ENCODE measurements at places on chromosomes 2 and 18.

DNA sequence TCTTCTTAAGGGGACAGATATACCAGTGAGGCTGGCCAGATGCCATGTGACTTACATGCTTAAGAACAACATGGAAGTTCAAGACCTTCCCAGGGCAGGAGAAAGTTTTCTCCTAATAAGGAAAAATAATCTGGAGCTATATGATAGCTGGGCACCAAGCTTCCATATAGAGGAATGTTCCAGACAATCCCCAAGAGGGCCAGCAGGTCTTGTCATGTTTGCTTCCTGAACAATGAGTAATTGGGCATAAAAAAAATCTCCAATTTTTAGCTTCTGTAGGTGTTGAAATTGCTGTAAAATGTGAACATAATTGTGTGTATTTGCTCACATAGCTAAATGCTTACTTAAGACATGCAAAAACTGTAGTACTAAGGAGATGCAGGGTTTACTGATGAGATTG, 809.5 kb upstream of the PIK3C3 start:
- DNase-seq: no peak

DNA sequence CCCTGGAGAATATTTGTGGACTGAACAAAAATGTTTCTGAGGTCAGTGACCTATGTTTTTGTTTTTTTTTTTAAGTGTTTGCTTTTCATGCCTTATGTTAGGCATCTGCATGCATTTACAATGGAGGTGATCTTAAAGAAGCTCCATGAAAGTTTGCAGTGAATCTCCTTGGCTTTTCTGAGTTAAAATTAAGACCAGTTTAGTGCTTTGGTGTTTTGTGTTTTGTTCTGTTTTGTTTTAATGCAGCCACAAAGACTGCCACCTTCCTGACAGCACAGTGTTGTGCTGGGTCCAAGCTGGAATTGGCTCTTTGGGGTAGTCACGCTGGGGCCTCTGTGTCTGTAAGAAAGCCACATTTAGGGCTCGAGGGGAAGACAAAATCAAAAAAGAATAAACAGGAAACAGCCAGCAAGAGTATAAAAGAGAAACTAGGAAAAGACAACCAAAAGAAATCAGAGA, 396.2 kb downstream of the ARHGAP15 start:
- DNase-seq: no peak

- no peak for DNase-seq
Observed at GRCh38 chr2:23568626-23569190, 183.7 kb downstream of the KLHL29 start.

DNA sequence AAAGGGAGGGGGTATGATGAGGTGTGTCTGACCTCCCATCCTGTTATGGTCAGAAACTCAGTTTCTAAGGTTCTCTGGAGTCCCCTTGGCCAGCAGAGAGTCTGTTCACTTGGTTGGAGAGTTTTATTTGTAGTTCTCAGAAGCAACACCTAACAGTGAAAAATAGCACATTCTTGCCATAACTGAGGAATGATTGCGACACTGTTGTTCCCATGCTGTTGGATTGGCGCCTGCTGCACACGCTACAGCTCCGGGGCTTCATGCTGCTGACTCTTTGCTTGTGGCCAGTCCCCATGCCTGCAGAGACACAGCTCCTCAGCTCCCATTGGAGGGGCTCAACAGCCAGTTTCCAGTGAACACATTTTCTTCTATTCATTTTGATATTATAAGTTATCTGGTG, 42.1 kb downstream of the TPGS2 start:
- no peak for DNase-seq

DNA sequence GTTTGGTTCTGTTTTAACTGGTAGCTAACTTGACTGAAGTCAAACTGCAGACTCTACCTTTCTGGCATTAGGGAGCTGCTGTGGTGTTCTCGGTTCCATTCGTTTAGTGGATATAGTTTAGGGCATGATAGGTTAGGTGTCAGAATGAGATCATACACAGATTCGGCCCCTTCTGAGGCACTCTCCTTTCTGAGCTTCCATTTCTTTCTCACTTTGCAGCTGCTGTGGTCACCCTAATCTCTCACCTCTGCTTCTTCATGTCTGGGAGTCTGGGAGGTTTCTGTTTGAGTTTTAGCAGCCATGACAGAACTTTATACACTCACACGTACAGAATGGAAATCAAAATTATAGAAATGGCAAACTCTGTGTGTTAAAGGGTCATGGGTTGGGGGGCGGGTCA, 122.8 kb downstream of the ATP9B start:
- no peak for DNase-seq

DNA sequence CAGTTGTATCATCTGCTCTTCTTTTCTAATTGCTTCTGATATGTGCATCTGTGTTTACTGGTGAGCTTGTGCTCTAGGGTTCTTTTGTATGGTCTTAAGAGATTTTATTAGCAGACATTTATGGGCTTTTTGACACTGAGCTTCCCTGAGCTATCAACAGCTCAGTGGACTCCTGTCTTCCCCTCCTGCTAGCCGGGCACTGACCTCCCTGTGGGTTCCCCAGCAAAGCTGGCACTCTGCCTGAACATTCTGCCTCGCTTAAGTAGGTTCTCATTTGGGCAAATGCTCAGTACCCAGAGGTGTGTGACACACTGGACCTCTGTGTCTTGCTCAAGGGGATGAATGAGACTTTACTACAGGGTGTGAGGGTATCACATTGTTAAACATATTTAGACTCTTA, 15.8 kb downstream of the TRAF3IP1 start:
- DNase-seq: no peak

- DNase-seq: no peak
Observed at GRCh38 chr2:108575132-108575966, 41.1 kb downstream of the LIMS1 start.

- no peak for DNase-seq
Observed at GRCh38 chr2:237198164-237198855, 112.6 kb downstream of the COPS8 start.

DNA sequence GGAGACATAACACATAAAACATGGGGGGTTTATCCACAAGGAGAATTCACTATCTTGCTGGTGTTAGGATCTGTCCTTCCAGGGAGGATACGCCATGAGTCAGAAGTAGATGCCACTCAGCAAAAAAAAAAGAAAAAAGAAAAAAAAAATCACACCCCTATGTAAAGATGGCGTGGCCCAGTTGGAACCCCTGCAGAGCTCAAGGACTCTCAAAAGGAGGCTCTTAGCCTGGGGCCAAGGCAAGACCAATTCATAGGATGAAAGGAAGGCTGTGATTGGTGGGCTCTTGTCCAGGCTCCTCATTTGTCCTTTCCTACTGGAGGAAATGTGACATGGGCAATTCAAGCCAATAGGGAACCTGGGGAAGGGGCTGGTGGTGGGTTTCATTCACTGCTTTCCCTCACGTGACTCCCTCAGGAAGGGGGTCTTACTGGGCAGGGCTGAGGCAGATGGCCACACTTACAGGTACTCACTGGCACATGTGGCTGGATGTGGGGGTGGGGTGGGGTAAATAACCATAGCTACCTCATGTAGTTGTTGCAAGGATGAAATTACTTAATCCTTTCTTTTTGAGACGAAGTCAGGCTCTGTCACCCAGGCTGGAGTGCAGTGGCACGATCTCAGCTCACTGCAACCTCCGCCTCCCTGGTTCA, 38.7 kb upstream of the HAAO start:
- no peak for DNase-seq

DNA sequence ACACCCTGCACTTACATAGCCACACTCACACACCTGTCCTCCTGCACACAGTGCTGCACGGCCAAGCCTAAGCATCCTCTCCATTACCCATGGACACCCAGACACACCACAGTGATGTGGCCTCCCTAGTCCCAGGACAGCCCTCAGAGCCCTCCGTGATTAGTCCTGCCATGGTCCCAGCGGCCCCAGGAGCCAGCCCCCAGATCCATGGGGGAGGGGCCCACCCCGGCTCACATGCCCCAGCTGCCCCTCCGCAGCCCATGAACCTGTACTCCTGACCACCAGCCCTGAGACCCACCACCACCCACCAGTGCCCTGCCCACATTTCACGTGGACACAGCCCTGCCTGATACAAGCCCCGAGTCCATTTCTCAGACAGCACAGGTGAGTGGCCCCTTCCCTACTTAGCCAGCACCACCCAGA, 8.1 kb upstream of the DUSP2 start:
- no peak for DNase-seq

- no peak for DNase-seq
Observed at GRCh38 chr2:88697370-88698026, 6.0 kb downstream of the RPIA start.

DNA sequence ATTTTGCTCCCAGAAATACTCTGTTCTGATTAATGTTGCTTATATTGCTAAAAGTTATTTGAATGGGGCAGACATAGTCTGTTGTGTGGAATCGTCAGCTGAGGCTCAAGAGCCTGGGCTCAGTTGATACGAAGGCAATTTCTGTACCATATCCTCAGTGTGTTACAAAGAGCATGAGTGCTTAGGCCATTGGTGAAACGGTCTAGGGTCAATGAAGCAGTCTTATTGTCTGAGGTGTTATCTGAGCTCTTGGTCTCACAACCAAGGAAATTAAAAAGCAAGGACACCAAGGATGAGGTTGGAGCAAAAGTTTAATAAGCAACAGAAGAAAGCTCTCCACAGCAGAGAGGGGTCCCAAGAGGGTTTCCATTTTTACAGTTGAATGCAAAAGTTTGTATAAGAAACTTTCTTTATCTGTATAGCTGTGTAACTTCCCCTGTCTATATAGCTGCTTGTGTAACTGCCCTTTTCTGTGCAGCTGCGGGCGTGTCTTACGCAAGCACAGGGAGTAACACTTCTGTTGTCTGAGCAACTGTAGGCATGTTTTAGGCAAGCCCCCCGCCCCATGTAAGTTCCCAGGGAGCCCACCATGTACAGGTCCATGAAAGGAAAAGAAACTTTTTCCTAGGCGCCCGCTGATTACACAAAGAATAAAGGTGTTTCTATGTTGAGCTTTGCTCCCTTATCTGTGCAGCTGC, 40.6 kb upstream of the DSC1 start:
- no peak for DNase-seq

- DNase-seq: no peak
Observed at GRCh38 chr18:43949291-43949690, 672.0 kb upstream of the SYT4 start.

GRCh38 chr2:61910603-61911002, 5.1 kb downstream of the COMMD1 start:
- DNase-seq: no peak

DNA sequence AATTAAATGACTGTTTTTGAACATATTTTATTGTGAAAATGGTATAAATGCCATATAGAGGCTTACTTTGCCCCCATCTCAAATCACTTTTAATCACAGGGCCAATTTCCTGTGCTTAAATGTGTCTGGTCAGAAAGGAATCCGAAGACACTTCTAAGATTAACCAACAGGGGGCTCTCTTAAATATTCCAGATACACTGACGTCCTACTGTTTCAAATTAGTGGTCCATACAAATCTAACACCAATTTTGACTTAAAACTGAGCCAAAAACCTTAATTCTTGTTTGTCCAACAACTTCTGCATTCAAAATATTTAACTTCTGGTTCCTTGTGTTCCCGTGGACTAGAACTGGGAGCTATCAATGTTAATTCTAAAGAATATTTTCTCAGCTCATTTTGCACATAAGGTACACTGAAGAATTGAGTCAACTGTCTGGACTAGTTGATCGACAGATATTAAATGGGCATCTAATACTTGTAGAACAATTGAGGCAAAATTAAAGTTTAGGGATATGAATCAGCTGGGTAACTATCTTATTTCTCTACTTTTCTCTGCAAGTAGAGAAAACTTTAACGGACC, 557.5 kb downstream of the ARHGAP15 start:
- DNase-seq: no peak

- no peak for DNase-seq
Observed at GRCh38 chr2:146004462-146004861, 1484.5 kb upstream of the ZEB2 start.

GRCh38 chr18:46341986-46342525, 237.9 kb downstream of the HAUS1 start:
- no peak for DNase-seq

DNA sequence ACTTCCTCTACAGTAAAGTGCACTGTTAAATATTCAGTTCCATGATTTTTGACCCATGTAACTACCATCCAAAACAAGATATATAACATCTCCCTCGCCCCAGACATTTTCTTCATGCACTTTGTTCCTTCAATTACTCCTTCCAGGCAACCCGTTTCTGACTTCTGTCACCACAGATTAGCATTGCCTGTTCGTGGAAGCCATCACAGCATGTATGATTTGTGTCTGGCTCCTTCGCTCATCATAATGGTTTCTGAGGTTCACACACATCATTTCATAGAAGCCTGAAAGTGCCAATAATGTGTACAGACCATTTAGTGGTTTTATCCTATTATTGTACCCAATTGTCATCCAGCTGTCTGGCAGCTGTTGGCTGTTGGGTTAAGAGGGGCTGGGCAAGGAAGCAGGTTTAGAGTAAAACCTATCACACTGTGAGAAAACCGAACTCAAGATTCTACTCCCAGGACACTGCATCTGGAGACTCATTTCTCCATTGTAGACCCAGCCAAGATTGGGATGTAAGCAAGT, 16.1 kb downstream of the ARHGAP28 start:
- DNase-seq: no peak

GRCh38 chr2:241213041-241213440, 24.6 kb downstream of the ANO7 start:
- no peak for DNase-seq

DNA sequence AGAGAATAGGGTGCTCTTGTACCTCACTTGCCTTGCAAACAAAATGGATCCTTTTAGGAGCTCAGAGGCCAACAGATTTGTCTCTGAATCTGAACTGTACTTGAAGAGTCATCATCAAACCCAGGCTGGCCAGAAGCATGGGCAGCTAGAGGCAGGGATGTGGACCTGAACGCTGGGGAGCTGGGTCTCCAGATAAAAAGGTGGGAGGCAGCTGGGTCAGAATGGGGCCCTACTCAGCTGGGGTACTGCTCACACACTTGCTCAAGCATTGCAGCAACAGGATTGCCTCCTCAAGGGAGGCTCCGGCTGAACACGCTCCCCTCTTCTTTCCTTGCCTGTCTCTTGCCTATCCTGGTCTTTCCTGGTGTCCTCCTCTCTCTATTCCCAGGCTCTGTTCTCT, 57.3 kb upstream of the SIX3 start:
- DNase-seq: no peak

DNA sequence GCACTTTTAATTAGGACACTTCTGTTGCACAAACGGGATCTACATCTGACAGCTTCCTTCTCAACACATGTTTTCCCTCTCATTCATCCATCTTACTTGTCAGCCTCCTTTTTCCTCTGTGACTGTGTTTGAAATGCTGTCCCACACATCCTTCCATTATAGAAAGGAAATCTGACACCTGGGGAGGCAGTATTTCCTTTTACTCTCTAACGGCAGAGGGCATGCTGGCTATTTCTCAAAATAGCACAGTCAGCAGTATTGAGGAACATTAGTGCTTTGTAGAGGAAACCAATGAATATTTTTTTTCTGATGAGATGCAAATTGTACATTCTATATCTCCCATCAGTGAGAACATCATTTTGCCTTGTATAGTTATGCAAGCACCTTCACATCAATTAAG, 668.7 kb downstream of the SLC4A3 start:
- DNase-seq: no peak
